ENCODE measurements at places on chromosomes 3 and 15.

- DNase-seq: peak; percentile 91
These were observed 78.4 kb downstream of the IQSEC1 start for GRCh38 chr3:12994607-12995388.

DNA sequence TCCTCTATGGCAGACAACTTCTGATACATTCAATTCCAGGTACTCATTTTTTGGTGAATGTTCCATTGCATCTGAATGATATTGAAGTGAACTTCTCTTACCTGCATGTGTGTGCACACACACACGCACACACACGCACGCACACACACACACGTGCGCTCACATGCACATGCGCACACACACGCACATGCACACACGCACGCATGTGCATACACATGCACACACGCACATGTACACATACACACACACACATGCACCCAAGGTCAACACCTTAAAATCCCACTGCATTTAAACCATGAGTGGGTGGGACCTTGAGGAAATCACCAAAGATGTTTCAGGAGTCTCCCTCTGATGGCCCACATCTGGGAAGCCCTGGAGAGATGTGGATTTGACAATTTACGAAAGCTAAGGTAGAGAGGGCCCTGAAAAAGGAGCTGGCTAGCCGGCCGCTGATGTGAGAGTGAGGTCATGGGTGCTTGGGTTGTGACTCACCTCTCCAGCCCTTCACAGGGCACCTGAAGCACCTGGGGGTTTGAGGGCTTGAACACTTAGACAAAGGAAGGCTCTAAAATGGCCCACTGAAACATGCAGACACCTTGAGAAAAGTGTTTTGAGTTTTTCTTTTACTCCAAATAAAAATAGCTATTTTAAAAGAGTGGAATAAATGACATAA lies 269.1 kb upstream of the LRRFIP2 start:
- DNase-seq: no peak

DNA sequence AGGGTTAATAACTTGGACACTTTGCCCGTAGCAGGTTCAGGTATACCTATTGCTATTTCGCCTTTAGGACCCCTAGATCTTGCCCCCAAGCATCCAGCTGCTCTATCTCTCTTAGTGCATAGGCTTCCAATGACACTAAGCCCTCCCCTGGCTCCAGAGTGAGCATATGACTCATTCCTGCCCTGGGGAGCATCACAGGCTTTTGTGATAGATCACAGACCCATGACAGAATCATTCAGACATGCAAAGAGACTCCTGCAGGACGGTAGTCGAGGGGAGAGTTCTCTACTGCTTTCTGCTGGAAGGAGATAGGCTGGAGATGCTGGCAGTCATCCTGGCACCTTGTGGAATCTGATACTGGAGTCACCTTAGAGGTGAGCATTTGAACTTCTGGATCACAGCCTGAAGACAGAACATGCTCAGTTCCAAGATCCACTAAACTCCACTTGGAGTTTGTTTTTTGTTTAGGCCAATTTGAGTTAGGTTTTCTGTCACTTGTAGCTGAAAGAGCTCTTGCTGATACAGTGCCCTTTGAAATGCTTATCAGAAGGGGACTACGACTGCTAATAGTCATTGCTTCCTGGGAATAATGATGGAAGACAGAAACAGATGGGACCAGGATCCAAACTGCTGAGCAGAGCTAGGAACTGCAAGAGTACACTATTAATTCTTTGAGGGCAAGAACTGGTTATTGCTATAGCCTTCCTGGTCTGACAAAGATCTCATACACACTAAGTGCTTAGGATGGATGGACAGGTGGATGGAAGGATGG lies 11.0 kb downstream of the LYSMD2 start:
- DNase-seq: peak; percentile 75

DNA sequence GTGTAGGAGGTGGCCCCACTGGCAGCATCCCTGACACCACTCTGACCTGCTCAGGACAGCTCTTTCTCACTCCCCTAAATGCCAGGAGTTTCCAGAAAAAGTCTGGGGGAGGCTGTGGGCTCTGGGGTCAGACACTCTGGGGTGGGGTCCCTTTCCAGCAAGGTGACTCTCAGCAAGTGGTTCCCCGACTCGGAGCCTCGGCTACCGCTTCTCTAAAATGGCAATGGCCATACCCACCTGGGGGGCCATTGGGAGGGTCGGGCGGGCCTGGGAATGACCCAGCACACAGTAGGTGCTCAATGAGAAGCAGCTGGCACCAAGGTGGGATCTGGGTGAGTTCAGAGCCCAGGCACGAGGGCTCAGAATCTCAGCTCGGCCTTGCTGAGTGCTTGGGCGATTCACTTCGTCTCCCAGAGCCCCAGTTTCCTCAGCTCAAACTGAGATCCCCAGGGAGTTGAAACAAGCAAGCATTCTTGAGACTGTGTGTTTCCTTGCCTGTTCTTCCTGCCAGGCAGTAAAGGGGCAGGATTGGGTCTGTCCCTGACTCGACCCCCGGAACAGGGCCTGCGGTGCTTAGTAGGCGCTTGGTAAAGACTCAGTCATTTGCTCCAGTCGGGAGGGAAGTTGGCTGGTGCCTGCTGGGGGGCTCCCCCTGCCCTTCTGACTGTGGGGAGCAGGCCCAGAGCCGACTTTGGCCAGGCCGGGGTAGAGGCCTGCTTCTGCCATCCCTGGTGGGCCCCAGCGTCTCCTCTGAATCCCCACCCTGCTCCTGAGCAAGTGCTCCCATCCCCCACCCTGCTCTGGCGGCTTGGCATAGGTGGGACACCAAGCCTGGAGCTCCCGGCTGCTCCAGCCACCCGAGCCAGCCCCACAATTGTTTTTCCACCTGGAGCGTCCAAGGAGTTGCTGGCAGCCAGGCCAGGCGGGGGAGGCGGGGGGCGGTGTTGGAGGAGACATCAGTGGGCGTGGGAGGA lies 32.9 kb upstream of the FBLN2 start:
- no peak for DNase-seq

DNA sequence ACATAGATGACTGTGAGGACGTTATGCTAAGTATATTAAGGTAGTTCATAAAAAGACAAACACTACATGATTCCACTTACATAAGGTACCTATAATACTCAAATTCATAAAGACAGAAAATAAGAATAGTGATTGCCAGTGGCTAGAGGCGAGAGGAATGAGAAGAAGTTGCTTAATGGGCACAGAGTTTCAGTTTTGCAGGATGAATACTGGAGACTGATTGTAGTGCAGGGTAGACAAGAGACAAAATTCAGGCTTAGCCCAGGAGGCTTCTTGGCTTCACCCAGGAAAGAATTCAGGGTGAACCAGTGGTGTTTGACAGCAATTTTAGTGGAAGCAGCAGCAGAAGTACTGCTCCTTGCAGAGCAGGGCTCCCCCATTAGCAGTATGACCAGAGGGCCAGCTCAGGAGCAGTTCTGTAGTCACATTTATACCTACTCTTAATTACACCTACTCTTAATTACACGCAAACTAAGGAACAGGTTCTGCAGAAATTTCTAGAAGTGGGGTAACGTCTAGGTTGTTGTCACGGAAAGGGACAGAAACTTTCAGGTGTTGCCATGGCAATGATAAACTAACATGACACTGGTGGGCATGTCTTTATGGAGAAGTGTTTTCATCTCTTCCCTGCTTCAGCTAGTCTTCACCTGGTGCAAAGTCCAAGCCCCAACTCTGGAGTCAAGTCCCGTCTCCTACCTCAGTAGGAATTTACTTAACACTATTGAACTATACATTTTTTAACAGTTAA lies 55.2 kb downstream of the TBL1XR1 start:
- no peak for DNase-seq
